ENCODE measurements at places on chromosomes 5 and 9.
A peak's percentile ranks its signal among the peaks of the same experiment; 100 is the strongest.

- no peak for DNase-seq
Observed at GRCh38 chr9:37424204-37424685, 1.7 kb downstream of the GRHPR start.

GRCh38 chr5:128143911-128144310, 60.3 kb downstream of the SLC12A2 start:
- DNase-seq: no peak

GRCh38 chr5:154756009-154756867, 1.1 kb downstream of the LARP1 start:
- DNase-seq: peak; percentile 24

DNA sequence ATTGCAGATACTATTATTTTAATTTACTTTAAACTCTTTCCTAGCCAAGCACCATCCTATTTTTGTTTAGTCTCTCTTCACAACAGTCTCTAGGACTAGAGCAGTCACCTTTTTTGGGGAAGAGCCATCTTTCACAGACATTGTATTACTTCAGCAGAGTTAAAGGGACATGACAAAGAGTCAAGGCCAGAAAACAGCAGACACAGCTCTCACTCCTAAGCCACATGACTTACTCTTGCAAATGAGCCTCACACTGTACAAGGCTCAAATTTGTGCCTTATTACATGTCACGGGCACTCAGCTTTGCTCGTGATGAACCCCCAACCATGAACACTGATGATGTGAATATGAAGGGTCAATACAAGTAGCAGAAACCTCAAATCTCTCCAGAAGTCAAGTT, 104.3 kb downstream of the ZNF608 start:
- no peak for DNase-seq

GRCh38 chr9:81851340-81851739, 76.9 kb upstream of the SPATA31D4 start:
- no peak for DNase-seq

DNA sequence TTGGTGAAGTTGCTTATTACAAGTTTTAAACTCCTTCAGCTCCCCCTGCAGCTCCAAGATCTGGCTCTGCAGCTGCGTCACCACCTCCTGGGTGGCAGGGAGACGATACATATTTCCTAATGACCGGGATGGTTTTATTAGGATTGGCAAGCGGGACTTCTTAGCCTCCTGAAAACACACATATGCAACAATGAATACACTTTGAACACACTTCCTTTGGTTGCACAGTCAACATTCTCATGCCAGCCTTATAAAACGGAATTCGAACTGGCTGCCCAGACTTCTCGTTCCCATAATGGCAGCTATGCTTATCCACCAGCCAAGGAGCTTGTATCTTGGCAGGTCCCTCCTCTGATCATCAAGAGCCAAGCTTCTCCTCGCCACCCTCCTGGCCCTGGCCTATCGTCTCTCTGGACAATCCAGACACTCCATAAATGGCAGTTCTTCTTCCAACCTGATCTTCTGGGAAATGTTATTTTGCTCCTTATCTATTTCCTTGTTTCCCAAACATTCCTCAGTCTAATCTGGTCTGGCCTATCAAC, 131.9 kb downstream of the CDK5RAP2 start:
- DNase-seq: no peak

- no peak for DNase-seq
Observed at GRCh38 chr5:14855366-14855765, 16.2 kb downstream of the ANKH start.

GRCh38 chr5:35651002-35651756, 33.5 kb downstream of the SPEF2 start:
- DNase-seq: peak; percentile 64
